Smooth muscle cell of the brain vasculature (primary cell): ENCODE measurements at places on chromosomes 6 and 20.

- no peak for DNase-seq
These were observed 32.4 kb downstream of the COL9A1 start for GRCh38 chr6:70270287-70271005.

DNA sequence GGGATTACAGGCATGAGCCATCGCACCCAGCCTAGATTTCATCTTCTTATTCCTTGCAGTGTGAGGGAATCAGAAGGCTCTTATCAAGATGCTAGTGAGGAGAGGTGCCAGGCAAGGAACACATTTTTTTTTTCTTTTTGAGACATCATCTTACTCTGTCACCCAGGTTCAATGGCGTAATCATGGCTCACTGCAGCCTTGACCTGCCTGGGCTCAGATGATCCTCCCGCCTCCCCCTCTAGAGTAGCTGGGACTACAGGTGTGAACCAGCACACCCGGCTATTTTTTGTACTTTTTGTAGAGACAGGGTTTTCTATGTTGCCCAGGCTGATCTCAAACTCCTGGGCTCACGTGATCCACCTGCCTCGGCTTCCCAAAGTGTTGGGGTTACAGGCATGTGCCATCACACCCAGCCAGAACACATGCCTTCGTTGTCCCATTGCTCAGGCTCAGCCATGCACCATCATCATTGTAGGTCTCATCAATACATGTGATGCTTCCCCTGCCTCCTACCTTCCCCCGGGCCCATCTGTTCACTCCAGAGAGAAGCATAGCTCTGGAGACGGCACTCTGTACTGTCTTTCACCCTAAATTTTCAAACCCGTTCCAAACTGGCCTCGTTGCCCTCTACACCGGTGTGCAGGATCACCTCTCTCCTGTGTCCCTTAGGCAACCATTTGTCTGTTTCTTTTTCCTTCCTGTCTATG is 10.1 kb downstream of the FLOT1 start:
- DNase-seq = no peak

DNA sequence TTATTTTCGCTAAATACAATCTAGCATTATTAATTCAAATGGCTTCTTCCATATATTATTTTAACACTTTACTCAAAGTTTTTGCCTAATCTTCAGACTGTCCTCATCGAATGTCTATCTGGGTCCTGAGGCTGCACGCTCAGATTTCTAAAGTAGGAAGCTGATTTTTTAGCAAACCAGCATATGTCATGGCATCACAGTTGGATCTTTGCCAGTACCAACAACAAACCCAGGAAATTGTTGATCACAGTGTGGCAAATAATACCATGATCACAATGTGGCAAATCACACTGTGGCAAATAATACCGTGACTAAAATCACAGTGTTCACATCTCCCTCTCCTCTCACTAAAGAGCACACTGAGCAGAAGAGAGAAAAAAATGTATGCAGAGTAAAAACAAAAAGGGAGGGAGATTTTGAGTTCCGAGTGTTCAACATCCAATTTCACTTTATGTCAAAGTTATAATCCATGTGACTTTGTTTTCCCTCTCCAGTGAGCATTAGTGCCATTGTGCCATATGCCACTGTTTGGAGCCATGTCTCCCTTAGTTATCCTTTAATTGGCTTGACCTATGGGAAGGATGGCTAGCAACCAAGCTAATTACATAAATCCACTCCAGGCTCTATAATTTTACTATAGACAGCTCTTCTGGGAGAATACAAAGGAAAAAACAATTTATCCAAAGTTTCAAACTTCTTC is 1059.6 kb downstream of the HACE1 start:
- DNase-seq = no peak

GRCh38 chr6:128139519-128139918 is 238.7 kb upstream of the THEMIS start:
- DNase-seq = no peak

DNA sequence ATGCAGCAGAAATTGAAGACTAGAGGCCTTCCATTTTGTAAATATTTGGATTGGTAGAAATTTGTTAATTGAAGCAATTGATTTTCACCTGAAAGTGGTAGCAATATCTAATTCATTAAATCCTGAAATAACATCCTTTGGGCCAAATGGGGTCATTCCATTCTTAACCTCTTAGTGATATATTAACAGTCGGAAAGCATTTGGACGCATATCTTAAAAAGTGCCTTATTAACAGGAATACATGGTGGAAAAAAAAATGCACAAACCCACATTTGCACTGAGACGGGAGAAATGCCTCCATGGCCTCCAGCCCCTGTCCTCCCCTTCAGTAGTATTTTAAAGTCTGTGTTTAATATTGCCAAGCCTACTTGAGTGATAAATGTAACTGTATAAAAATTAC is 205.5 kb downstream of the TFAP2B start:
- DNase-seq = no peak

DNA sequence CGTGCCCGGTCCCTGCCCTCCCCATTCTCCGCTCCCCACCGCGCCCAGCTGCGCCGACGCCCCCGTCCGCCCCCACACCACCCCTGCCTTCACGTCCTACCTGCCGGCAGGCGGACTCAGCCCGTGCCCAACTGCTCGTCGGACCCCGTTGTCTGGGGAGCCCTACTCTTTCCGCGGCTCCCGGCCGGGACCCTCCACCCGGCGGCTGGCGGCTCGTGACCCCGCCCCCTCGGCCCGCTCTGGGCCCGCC is at the start of gene SERAC1:
Gene SERAC1, minus strand, starts transcription at position 223 of the 250 bp plus-strand sequence. CDS start 9,899 bp downstream, outside the sequence.
- DNase-seq = no peak

DNA sequence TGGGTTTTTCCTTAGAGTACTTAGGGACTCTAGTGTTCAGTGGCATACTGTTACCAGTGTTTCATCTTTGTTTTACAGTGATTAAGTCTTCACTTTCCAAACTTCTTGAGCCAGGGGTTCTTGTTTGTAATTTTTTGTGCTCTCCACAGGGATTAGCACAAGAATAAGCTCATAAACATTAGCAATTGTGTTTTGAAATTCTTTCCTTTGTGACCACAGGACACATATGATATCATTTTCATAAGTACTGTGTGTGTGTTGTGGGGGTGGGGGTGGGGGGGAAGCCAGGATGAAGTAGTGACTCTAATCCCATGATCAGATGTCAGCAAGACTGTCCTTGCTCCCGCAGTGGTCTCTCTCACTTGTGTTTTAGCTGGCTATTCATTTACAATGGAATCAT is 101.5 kb upstream of the SCP2D1 start:
- DNase-seq = no peak

DNA sequence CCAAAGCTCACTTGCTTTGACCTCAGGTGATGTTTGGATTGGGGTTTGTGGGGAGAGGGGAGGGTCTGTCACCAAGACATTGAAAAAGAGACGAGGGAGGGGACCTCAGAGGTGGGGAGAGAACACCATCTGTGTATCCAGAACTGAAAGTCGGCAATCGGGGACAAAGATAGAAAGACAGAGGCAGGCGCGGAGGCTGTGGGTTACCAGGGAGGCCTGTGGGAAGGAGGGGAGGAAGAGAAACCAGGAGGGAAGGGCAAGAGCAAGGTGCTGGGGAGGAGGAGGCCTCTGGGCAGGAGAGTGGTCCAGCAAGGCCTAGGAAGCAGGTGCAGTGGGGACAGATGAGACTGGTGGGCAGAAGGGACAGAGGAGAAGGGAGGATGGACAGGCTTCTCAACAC is 211.2 kb downstream of the CDC5L start:
- DNase-seq = no peak

GRCh38 chr6:34045771-34046170 is 100.1 kb downstream of the GRM4 start:
- DNase-seq = no peak

DNA sequence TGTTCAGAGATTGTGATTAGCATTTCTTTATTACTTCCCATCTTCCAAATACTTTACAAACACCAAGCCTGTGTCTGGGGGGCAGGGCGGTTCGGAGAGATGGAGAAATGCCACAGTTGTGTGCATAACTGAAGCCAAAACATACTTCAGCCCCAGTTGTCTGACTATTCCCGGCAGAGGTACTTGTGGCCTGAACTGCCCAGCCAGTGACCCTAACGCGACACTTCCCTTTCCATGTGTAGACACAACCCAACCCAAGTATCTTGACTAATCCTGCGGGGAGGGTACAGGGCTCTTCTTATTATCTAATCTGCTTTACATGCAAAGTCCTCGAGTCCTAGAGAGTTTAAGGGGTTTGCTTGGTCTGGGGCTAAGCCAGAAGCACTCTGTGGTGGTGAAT is 46.2 kb downstream of the ISM1 start:
- DNase-seq = no peak

- DNase-seq = no peak
These were observed 62.0 kb upstream of the SNAP91 start for GRCh38 chr6:83770910-83771309.

DNA sequence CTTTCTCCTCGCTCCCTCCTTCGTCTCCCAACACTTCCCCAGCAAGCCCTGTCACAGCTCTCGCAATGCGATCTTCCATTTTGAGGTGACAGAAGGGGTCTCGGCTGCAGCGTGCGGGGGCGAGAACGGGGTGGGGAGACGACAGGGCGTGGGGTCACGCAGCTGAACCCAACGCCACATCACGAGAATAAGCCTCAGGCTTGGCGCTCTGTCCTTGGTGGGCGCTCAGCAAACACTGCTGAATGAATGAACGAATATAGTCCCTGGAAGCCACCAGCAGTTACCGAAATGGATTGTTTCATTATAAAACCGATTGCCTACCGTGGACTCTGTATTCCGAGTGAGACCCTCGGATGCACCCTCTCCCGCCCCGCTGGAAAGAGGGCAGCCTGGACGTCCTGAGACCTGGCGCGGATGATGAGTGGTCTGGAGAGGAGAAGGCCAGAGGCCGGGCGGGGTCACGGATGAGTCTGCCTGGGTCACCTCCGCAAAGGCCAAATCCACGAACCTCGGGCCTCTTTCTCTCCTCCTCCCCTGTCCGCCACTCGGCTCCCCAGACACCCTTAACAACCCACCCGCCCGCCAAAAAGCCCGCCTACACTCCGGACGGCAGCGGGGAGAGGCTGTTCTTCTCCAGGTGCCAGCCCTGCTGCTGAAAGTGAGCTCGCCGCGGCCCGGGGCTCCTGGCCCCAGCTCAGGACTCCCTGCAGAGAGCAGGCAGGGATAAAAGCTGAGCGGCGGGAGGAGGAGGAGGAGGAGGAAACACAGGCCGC is 3.7 kb downstream of the NRN1 start:
- DNase-seq = no peak

- no peak for DNase-seq
These were observed 96.2 kb upstream of the CNR1 start for GRCh38 chr6:88262332-88262731.

- no peak for DNase-seq
These were observed 223.9 kb downstream of the PREX1 start for GRCh38 chr20:48603819-48604405.

- no peak for DNase-seq
These were observed 59.2 kb upstream of the SNX9 start for GRCh38 chr6:157763904-157764177.

- DNase-seq = no peak
These were observed 12.9 kb downstream of the PHACTR1 start for GRCh38 chr6:12729467-12729866.

GRCh38 chr20:34888468-34888867 is 12.1 kb downstream of the ACSS2 start:
- no peak for DNase-seq

DNA sequence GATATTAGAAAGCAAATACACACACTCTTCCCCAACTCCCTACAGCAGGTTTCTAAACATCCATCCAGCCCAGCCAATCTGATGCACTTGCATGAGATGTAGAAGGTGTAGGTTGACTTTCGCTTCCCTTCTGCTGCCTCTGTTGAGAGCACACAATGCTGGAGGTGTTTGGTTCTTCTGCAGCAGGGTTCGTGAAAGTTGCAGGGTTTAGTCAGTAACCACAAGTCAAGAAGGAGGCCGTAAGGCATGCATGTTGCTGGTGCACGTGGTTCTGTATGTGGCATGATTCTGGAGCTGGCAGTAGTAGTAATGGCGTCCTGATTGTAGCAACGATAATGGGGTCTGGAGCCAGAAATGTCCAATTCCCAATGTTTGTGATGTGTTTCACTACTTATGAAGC is 53.0 kb downstream of the DEK start:
- no peak for DNase-seq

DNA sequence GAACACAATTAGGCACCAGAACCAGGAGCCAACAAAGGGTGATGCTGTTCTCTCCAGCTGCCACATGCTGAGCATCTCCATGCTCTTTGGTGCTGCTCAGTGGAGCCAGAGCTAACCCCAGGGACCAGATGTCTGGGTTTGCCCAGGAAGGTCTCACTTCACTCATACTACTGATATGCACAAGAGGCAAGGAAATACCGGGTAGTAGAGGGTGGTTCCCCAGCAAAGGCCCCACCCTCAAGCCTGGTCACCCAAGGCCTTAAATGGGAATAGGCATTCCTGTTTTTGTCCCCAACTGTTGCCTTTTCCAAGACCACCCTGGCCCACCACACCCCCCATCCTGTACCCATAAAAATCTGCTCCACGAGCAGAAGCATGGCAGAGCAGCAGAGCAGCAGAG is 204.5 kb upstream of the TAB2 start:
- DNase-seq = no peak

DNA sequence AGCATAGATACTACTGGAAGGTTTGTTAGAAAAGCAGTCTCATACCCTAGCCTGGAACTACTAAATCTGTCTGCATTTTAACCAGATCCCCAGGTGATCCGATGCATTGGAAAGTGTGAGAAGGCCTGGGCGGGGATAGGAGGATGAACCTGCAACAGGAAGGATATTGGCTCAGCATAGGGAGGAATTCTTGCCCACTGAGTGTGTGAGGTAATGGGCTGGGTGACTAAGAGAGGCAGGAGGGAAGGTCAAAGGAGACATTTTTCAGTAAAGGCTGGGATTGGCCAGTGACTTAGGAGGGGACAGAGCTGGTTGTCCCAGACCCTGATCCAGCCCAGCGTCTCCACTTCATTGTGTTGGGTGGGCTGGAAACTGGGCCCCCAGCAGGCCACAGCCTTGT is 191.0 kb upstream of the LRFN2 start:
- no peak for DNase-seq

DNA sequence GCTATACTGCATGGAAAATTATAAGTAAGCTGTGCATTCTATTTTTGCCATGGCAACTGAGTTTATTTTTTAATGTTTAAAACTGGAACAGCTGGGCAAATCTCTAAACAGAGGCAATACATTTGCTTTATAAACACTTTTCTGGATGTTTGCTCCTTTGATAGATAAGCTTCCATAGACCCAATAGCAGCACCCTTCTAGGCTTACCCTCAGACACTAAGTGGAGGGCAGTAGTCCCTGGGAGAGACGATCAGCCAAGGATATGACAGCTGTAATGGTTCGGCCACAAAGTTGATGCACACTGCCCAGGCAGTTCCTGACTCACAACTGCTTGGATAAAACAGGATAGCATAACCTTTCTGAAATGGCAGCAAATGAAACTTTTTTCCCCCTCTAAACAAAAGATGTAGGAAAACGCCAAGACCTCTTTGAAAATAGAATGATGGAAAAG is 8.5 kb upstream of the MRPS10 start:
- no peak for DNase-seq
